ENCODE measurements at places on chromosomes 3 and 15.

DNA sequence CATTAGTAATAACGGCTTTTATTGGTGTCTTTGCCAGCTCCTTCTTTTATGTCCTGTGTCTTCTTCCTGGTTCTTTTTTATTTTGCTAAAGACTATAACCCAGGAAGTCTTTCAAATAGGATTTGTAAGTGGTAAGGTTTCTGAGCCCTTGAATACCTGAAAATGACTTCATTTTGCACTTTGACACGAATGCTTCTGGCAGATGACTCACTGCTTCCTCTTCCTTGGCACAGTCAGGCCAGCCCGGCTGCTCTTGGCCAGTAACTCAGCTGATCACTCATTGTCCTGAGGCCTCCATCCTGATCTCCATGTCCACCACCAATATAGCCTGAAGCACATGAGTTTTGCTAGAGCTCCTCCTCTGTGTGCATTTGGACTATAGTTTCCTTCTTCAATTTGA is 48.7 kb upstream of the NR2E3 start:
- DNase-seq, result peak; percentile 78

GRCh38 chr3:38020342-38020726 is 9.1 kb downstream of the PLCD1 start:
- no peak for DNase-seq

DNA sequence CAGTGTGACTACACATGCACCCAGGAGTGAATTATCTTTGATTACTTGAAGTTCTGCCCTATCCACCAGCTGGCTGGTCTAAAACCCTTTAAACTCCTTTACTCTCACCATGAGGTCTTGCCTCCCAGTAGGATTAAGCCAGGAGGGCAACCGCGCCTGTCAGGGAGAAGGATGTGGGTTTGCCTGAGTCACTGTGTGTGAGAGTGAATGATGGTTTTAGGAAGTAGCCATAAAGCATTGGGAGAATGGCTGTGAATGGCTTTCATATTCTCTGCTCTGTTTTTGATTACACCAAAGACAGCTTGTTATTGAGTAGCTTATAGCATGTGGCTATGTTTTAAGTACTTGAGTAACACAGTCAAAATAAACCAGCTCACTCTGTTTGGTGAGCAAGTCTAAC is 637.7 kb upstream of the TBL1XR1 start:
- no peak for DNase-seq

DNA sequence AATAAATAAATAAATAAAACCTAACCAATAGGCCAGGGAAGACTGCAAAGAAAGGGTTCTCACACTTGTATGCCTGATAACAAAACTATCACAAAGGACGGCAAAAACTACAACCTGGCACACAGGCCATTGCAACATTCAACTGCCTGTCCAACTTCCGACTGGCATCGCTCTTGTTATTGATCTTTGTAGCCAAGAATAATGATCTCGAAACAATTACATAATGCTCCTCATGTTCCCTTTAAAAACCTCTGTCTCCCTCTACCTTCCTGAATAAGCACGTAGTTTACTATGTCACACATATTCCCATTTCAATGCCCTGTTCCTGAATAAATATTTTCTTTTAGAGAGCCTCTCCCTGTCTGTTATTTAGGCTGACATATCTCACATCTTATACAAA is 74.3 kb downstream of the B3GNT5 start:
- peak; percentile 57 for DNase-seq

DNA sequence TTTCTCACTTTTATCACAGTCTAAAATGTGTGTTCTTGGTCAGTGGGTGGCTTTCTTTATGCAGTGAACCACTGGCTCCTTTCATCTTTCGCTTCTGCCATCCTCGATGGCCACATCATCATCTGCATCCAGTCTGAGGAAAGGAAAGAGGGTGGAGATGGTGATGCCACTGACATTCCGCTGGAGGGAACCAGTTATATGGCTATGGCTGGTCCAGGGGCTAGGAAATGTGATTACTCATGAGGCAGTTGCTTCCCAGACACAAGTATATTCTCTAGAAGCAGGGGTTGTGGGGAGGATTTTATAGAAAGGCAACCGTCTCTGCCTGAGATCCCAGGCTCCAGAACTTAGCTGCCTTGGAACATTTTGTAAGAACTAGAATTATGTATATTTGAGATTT is 246.7 kb upstream of the AZI2 start:
- DNase-seq, result no peak

GRCh38 chr3:176631165-176631564 is 566.1 kb downstream of the TBL1XR1 start:
- no peak for DNase-seq

DNA sequence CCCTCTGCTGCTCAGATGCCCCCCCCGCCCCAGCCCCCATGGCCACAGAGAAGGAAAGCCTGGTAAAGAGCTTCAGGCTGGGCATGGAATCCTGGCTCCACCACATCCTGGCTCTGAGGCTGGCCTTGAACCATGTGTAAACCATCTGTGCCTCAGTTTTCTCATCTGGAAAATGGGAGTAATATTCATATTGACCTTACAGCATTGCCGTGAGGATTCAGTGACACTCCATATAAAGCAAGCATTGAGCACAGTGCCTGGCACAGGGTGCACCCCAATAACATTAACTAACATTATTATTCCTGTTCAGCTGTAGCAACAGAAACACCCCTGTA is 150.7 kb downstream of the XXYLT1 start:
- DNase-seq, result no peak

- peak; percentile 14 for DNase-seq
Measured at GRCh38 chr3:134651347-134652041, 672 bp upstream of the KY start.

GRCh38 chr3:138684396-138684795 is 75.8 kb downstream of the FAIM start:
- DNase-seq, result no peak

GRCh38 chr3:113000691-113001090 is 9.9 kb downstream of the GTPBP8 start:
- no peak for DNase-seq

DNA sequence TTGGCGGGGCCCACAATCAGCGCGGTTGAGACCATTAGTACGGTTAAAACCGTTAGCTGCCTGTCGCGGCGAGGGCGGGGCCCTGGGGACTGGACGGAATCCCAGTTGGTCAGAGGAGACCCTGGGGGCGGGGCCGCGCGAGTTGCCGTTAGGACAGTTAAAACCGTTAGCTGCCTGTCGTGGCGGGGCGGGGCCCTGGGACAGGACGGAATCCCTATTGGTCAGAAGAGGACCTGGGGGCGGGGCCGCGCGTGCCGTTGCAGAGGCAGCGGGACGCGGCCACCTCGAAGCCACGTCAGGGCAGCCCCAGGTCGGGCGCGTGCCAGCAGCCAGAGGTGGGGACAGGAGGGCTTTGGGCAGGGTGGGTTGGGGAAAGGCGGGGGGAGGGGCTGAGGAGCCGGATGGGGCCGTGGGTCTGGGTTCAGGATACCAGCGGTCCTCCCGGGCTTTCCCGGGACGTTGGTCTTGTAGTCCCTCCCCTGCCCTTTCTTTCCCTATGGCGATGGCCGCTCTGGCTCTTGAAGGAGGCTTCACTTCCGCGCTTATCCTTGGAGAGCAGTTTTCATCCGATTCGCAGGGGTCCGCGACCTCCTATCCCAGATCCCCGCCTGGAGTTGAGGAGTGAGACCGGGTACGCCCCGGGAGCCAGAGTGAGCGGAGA is 28.0 kb downstream of the KLHDC8B start:
- peak; percentile 84 for DNase-seq

- DNase-seq, result no peak
Measured at GRCh38 chr15:32119694-32120330, 89.5 kb downstream of the CHRNA7 start.
